Activated naive CD4-positive, alpha-beta T cell treated with anti-CD3 and anti-CD28 coated beads, Interleukin-2, amount 50 U/mL, for 72 hours (primary cell): ENCODE measurements at places on chromosomes 1 and 21. TPM values are rescaled to one million over a fixed set of nuclear protein-coding genes. Genes with fewer than 3 reads are reported as not detected.

- peak; percentile 73 for DNase-seq
Observed at GRCh38 chr1:983798-984475, 2.0 kb upstream of the PERM1 start.

DNA sequence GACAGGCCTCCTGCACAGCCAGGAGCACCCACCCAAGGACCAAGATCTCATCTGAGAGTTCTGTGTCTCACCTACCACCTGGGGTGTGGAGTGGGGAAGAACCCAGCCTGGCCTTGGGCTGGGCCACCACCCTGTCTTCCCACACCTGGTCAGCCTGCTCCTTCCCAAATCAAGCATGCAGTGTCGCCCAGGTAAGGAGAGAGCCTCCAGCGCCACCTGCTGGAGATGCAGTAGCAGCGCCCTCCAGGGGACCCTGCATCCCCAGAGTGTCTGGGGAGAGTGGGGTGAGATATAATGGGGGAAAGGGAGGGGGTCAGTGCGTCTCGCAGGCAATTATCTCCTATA, 32.3 kb downstream of the KIAA2013 start:
- DNase-seq: no peak

DNA sequence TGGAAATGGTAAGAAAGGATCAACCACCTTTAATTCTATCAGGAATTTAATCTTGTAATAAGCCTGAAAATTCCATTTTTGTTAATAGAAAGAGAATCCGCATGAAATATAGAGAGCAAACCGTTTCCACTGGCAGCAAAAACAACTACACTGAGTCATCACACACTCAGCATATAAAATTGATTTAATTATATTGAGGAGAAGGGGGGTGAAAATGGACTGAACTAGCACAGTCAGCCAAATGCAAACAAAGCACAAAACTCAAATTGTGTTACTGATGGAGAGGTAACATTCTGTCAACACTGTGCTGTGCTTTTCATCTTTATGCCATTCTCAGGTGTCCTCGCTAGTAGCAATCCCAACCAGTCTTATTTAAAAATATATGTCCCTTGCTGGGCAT, 1583.9 kb downstream of the MRPL39 start:
- no peak for DNase-seq

- no peak for DNase-seq
Observed at GRCh38 chr1:154306151-154306550, 14.7 kb upstream of the AQP10 start.

DNA sequence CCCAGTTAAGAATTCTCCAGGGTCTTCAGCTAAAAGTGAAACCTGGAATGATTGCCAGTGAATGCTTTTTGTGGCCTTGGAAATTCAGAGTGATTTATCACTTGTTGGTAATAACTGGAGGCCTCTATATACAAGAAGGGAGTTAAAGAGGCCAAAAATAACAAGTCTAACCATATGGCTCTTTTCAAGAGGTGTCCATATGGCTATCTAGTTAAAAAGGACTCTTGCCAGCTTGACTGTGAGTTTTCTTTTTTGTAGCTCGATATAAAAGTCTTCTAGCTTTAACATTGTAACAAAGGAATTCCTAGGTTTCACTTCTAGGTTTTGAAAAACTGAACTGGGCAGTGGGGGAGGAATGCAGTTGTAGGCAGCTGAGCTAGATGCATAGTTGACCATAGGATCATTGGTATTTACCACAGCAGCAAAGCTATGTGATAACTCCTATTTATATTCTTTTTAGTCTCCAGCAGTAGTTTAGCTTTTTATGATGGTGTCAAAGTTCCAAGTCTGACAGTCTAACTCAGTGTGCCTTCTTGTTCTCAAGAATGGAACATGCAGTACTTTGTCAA, 44.4 kb downstream of the CACHD1 start:
- no peak for DNase-seq

DNA sequence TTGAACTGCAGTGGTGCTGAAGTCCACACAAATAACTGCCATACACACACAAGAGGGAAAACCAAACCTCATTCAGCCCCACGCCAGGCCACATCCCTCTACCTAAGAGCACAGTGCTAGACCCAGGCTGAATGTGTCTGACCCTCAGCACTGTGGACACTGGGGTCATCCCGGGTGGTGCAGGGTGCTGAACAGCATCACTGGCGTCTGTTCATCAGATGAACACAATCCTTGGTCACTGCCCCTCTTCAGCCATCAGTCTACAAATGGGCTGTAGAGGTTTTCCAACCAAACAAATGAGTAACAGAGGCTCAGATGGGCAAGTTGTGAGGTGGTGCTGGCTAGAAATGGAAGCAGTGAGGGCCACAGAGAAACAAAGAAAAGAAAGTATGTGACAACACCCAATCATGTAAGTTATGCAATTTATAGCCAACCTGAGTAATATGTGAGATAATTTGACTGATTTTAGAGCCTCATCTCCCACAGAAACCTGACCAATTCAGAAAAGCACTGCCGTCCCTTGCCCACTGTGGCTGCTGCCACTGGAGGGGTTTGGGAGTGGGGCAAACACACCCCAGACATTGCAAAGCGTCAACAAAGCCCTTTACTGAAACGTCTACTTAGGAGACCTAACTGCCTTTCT, 27.9 kb downstream of the GNB1 start:
- no peak for DNase-seq

- DNase-seq: no peak
Observed at GRCh38 chr1:31703431-31704270, at the start of gene COL16A1. Gene COL16A1 (minus strand): TSS chr1:31704017. CDS start chr1:31702193, 1,824 bp downstream.

DNA sequence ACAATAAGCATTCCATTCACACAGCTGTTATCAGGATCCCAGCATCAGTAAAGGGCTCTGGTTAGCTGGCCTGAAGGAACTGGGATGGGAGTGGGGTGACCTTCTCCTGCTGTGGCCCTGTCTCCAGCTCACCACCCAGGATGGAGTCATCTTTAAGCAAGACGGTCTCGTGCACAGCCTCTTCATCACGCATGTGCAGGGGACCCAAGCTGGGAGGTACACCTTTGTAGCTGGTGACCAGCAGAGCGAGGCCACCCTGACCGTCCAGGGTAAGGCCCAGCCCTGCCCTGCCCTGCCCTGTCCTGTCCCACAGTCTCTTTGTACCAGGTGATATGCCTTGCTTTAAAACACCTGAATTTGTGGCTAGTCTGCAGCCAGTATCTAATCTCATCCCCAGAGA, 24.3 kb downstream of the IGFN1 start:
- no peak for DNase-seq

GRCh38 chr1:66947267-66947666, 22.5 kb downstream of the MIER1 start:
- DNase-seq: no peak

GRCh38 chr1:14160781-14161180, 437.7 kb upstream of the KAZN start:
- no peak for DNase-seq

- no peak for DNase-seq
Observed at GRCh38 chr21:38944903-38945302, 139.2 kb downstream of the ETS2 start.

DNA sequence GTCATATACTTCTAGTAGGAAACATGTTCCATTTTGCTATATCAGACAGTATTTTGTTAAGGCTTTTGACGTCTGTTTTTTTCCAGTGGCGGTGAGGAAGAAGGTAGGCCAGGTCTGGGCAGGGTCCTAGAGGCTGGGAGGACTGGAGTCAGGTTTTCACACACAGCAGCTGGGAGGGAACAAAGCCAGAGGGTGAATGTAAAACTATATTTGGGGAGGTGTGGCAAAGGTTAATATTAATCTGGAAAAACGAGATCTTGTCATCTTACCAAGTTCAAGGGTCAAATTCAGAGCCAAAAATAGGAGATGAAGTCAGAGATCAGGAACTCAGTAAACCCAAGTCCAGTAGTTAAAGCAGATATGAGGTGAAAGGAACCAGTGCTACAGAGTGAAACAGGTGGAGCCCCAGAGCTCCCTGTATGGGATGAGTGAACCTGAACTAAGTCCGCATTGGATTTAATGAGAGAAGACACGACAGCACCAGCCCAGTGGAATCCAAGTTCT, 10.7 kb upstream of the OTUD7B start:
- no peak for DNase-seq

- DNase-seq: no peak
Observed at GRCh38 chr1:46445773-46446256, 43.8 kb upstream of the DMBX1 start.

- no peak for DNase-seq
Observed at GRCh38 chr1:79660129-79660528, 653.6 kb upstream of the ADGRL4 start.

DNA sequence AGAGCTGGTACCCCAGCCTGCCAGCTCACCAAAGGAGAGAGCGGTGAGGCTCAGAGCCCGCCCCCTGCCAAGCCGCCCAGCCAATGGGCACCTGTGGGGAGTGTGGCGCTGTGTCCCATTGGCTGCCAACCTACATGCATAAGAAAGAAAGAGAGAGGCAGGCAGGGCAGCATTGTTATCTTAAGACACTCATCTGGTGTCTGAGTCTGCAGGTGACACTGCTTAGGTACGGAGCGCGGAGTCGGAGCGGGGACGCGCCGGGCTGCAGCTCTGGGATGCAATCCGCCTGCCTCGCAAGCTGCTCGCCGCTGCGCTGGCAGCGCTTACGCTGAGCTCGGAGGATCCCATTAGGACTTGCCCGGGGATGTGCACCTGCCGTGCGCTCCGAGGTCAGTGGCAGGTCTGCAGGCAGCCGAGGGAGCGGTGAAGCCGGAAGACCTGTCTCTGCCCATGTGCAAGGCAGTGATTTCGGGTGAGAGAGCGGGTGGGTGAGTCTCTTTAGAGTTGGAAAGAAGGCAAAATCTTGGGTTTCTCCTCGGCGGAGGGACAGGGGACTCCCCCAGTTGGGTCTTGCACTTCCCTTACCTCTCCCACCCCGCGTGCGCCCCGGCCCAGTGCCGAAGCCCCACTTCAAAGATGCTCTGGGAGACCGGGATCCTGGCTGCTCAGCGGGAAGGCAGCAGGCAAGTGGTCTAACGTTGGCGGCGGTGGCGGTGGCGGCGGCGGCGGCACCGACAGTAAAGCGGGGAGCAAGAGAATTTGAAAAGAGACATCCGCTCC, at the start of gene BRINP2:
BRINP2 (plus strand) TSS at position 203 of the 780 bp plus-strand sequence. CDS start 58,919 bp downstream, outside the sequence.
- no peak for DNase-seq

DNA sequence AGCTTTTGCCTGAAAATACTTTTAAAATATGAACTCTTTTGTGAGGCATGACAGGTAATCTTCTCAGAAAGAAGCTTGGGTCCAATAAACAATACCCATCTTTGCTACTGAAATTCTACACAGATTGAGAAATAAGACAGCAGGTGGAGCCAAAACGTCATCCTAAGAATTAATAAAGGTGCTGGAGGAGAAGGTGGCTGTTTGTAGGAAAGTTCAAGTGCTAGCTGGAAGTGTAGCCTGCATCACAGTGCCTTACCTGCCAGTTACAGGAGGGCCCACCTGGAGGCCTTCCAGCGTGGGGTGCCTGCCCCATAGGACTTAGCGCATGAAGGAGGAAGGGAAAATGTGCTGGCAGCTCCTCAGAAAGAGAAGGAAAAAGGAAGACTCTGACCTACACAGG, 93.7 kb downstream of the TTC3 start:
- no peak for DNase-seq

DNA sequence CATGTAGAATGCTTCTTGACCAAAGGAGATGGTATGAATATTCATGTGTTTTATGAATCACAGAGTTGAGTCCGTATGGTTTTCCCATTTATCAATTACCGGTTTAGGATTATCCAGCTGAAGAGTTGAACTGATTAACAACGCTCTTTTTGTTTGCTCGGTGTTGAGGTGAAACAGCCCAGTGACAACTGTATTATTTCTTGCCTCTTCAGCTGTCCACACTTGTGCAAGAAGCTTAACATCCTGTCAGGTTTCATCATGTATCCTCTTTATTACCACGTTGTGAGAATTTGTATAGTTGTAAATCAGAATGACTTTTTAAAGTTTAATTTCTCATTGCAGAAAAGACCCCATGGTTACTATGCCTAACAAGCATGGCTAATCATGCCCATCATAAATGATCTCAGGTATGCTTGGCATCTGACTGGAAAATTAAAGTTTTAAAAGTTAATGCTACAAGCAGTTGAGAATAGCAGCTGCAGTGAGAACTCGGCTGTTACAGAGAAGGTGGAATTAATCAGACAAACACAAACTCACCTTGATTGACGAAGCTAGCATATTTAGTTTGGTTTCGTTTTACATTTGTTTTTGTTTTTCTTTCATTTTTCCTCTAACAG, 563.2 kb upstream of the ADGRL2 start:
- DNase-seq: no peak

DNA sequence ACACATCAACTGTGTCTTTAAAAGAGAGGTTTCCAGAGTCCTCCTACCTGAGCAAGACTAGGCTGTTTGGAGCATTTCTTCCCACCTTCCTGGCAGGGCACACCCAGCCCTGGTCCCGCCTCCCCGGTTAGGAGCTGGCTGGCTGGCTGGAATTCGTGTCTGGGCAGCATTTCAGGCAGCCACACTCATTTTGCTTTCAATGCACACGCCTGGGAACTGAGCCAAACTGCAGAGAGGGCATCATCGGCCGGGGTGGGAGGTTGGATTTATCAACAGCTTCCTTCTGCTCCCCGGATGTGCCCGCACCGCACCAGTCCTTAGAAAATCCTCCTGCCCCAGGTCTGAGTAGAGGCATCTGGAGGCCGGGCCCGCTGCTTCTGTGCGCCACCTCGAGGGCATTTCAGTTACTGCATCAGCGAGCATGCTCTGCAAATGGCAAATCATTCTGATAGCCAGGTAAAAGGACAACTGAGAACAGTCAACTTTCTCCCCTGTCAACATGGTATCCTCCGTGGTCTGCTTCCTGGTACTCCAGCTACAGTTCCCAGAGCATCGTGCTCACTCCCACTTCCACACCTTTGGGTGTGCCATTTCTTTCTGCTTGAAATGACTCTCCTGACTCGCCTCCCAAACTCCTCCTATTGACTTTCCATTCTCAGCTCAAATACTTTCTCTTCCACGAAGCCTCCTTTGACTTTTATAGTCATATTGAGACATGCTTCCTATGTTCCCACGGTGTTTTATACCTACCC, 20.6 kb downstream of the TCEA3 start:
- DNase-seq: peak; percentile 90

- DNase-seq: no peak
Observed at GRCh38 chr1:186299570-186299969, 75.5 kb downstream of the TPR start.

DNA sequence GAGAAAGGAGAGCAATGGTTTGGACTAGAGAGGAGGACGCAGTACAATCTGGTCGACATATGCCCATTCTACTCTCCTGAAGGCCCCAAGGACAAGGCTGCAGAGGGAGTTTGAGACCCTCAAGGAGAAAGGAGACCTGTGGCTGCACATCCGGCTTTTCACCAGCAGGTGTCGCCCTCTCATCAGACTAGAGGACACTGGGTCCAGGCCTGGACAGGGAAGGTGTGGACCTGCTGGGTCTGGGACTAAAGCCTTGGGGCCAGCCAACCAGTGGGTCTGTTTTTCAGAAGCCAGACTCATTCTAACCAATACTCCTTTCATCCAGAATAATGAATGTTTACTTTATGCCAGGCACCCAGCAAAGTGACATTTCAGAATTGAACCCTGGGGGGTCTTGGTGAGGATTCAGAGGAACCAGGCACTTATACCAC, 5.0 kb downstream of the SRARP start:
- peak; percentile 82 for DNase-seq

DMRTB1 gene
- total RNA-seq: not detected

RAVER2 gene
- 2.7 TPM for total RNA-seq

CAMK2N1 gene
- total RNA-seq: 0.51 TPM

GPX7 gene
- 23.0 TPM for total RNA-seq

MEX3A gene
- total RNA-seq: 0.49 TPM

TEDDM1 gene
- total RNA-seq: not detected

MAB21L3 gene
- not detected for total RNA-seq

FAM177B gene
- total RNA-seq: not detected

DEPDC1 gene
- 11.4 TPM for total RNA-seq

DNAJC28 gene
- 0.49 TPM for total RNA-seq

CCDC17 gene
- 3.6 TPM for total RNA-seq

AMY2B gene
- 9.2 TPM for total RNA-seq

CR1 gene
- total RNA-seq: 0.08 TPM

AIM2 gene
- 14.4 TPM for total RNA-seq

LY9 gene
- total RNA-seq: 5.2 TPM

UBL4B gene
- total RNA-seq: not detected
